Nephron progenitor cell (in vitro differentiated cells): ENCODE measurements at places on chromosomes 1 and 21.
A peak's percentile ranks its signal among the peaks of the same experiment; 100 is the strongest.

- H3K4me3 ChIP-seq = peak overlapping the region; percentile 35
- peak; percentile 45 for DNase-seq
- H3K27ac ChIP-seq = peak overlapping the region; percentile 99
- peaks cover 7% of the 10 kb centered on the region for H3K27me3 ChIP-seq
- peaks cover 80% of the 10 kb centered on the region for H3K4me1 ChIP-seq
Measured at GRCh38 chr1:53296117-53296749, 31.6 kb downstream of the LRP8 start.

DNA sequence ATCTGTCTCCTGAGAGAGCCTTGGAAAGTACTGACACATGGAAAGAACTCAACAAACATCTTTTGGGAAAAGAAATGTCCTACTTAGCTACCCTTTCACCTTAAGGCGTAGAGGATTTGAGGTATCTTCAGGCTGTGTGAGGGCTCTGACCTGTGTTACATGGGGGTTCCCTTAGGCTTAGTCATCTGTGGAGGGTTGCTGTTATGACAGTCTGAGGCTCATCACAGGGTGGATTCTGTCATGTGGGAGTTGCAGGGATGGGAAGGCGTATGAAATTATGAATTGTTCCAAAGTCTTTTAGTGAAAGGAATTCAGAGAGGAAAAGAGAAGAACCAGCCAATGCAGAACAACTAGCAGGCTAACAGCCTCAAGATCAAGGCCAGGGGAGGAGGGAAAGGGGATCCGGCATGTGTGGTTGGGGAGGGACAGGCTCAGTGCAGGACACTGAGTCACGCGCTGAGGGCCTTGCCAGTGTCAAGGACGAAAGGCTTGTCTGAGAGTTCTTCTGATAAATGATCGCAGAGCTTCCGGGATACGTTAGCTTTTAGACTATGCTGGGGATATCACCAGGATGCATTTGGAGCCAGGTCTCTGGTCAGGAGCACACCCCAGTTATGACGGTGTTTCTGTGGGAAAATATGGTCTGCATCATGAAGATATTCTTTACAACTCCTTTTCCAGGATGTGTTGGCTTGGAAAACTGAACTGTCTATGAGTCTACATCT, 24.6 kb upstream of the PLA2G2C start:
- H3K4me1 ChIP-seq = peaks cover 18% of the 10 kb centered on the region
- DNase-seq = no peak
- H3K27me3 ChIP-seq = peaks cover 50% of the 10 kb centered on the region
- no peak overlapping the region for H3K27ac ChIP-seq

DNA sequence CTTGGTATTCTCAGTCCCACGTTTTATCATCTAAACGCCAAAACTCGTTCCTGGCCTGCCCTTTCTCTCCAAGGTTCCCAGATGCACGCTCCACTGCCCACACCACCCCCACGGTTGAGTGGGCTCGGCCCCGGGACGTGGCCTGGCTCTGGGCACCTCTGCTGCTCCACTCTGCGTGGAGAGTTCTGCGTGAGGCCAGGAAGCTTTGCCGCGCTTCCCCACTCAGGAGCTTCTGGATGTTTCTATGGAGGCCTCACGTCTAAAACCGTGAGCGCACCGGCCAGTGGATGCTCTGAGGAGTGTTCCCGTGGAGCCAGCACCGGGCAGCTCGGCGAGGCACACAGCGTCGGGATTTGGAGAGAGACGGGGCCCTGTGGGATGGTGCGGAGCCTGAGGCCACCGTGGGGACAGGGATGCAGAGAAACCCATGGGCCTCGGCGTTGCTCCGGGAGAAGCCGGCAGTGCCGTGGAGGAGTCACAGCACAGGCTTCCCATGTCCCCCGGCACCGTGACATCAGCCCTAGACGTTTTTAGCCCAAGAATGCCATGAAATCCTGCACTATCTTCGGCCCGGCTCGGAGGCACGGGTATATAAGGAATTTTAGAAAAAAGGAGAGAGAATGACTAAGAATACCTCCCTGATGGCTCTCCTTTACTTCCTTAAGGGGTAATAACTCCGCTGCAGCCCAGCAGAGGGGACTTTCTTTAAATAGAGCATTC, 125.9 kb downstream of the PRDM16 start:
- H3K27me3 ChIP-seq = peaks cover 35% of the 10 kb centered on the region
- peaks cover 58% of the 10 kb centered on the region for H3K4me1 ChIP-seq
- H3K36me3 ChIP-seq = no peaks in the 10 kb centered on the region
- DNase-seq = no peak

DNA sequence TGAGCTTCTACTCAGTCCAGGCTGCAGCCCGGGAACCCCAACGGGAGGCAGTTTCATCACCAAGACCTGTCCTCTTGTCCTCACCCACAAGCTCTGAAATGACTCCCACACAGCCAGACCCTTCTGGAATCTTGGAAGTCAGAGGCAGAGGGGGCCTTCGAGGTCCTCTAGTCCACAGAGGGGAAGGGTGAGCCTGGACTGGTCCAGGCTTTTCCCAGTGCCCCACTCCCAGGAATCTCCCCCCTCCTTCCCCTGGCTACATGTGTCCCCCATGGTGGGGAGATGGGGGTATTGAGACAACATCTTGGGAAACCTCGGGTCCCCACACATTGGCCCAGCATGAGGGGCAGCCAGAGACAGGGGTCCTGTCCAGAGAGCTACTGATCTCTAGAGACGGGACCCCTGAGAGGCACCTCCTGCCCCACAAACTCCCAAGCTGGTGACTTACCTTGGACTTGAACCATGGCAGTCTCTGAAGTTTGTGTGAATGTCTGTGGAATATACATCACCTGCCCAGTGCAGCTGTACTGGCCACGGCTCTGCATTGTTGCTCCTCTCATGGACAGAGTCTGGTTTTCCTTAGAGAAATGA, 19.4 kb upstream of the SLAMF9 start:
- no peak overlapping the region for H3K4me3 ChIP-seq
- no peak overlapping the region for H3K27ac ChIP-seq
- DNase-seq = no peak
- no peaks in the 10 kb centered on the region for H3K36me3 ChIP-seq

DNA sequence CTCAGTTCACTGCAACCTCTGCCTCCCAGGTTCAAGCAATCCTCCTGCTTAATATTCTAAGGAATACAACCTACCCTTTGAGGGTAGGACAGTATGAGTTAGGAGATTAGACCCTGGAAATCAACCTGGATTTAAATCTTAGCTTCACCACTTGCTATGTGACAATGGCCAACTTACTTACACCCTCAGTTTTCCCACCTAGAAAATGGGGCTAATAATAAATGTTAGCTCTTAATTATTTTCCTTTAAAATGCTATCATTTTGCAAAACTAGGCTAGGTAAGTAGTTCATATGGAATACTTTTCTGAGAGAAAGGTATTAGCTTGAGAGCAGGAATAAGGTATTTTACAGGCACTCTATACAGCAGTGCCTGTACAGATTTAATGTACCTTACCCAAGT, 110.8 kb downstream of the PHTF1 start:
- no peak overlapping the region for H3K4me3 ChIP-seq
- no peak overlapping the region for H3K27ac ChIP-seq
- H3K4me1 ChIP-seq = no peaks in the 10 kb centered on the region
- H3K27me3 ChIP-seq = no peaks in the 10 kb centered on the region

DNA sequence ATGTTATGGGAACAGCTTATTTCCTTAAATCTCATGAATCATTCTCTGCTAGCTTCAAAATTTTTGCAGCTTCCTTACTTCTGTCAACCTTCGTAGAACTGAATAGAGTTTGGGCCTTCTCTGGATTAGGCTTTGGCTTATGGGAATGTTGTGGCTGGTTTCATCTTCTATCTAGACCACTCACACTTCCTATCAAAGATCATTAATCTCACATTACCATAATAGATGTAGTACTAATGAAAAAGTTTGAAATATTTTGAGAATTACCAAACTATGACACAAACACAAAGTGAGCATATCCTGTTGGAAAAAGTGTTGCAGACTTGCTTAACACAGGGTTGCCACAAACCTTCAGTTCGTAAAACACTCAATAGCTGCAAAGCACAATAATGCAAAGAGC, 30.3 kb downstream of the ASPM start:
- no peaks in the 10 kb centered on the region for H3K27me3 ChIP-seq
- no peak overlapping the region for H3K4me3 ChIP-seq
- H3K4me1 ChIP-seq = no peaks in the 10 kb centered on the region

DNA sequence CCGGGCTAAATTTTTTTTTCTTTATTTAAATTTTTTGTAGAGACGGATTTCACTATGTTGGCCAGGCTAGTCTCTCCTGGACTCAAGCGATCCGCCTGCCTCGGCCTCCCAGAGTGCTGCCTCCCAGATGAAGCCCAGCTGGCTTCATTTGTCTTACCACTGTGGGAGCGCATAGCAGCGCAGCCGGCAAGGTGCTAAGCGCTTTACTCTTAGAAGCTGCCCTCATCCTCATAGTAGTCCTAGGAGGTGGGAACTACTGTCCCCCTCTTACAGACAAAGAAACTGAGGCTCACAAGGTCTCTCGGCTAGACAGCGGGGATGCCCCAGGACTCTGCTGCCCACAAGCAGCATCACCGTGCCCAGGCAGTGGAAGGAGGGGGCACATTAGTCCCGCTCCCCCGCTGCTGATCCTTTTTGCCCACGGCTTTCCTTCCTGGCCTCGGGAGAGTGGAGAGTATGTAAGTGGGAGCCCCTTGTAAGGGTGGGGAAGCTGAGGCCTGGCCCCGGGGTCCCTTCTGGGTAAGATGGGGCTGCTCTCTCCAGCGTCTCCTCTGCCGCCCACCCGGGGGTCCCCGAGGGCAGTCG, 726 bp downstream of the TMEM54 start:
- no peaks in the 10 kb centered on the region for H3K36me3 ChIP-seq
- H3K27me3 ChIP-seq = peaks cover 67% of the 10 kb centered on the region
- no peak for DNase-seq
- peak overlapping the region; percentile 74 for H3K4me3 ChIP-seq
- no peak overlapping the region for H3K27ac ChIP-seq
- H3K4me1 ChIP-seq = peaks cover 9% of the 10 kb centered on the region

GRCh38 chr1:228453022-228453560, 34.1 kb upstream of the RNF187 start:
- H3K4me3 ChIP-seq = peak overlapping the region; percentile 8
- H3K27ac ChIP-seq = peak overlapping the region; percentile 92
- peaks cover 58% of the 10 kb centered on the region for H3K4me1 ChIP-seq
- peaks cover 2% of the 10 kb centered on the region for H3K27me3 ChIP-seq
- DNase-seq = no peak

DNA sequence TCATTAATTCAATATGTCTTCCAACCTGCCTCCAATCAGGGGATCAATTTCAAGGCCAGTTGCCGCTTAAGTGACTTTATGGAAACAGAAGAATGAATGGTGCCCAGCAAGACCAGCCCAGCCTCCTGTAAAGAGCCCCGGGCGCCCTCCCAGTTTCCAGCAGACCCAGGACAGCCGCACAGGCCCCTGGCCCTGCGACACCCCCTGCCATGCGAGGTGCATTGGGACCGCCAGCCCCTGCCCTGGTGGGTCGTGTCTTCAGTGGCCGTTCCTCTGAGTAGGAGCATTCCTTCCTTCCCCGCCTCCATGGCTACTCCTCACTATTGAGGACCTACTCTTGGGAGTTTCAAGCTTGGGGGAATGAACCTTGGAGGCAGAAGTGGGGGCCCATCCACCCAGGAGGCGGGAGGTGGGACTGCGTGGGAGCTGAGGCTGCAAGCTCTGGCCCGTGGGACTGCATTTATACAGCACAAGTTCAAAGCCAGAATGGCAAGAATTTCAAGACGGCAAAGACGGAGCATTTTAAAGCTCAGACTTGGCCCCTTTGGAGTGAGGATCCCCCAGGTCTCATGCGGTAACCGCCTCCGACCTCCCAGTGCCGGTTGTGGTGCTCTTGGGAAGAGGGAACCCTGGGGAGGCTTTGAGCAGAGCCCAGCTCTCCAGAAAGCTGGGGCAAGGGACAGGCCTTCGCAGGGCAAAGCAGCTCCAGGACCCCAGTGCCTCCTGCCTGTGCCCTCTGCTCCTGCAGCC, 73.1 kb upstream of the ACTRT2 start:
- H3K4me1 ChIP-seq = no peaks in the 10 kb centered on the region
- no peaks in the 10 kb centered on the region for H3K36me3 ChIP-seq
- H3K27me3 ChIP-seq = no peaks in the 10 kb centered on the region
- no peak overlapping the region for H3K27ac ChIP-seq

- peaks cover 16% of the 10 kb centered on the region for H3K27me3 ChIP-seq
- H3K4me1 ChIP-seq = peaks cover 5% of the 10 kb centered on the region
- no peak overlapping the region for H3K4me3 ChIP-seq
- no peak for DNase-seq
Measured at GRCh38 chr1:66723985-66724384, 28.3 kb upstream of the DYNLT5 start.

DNA sequence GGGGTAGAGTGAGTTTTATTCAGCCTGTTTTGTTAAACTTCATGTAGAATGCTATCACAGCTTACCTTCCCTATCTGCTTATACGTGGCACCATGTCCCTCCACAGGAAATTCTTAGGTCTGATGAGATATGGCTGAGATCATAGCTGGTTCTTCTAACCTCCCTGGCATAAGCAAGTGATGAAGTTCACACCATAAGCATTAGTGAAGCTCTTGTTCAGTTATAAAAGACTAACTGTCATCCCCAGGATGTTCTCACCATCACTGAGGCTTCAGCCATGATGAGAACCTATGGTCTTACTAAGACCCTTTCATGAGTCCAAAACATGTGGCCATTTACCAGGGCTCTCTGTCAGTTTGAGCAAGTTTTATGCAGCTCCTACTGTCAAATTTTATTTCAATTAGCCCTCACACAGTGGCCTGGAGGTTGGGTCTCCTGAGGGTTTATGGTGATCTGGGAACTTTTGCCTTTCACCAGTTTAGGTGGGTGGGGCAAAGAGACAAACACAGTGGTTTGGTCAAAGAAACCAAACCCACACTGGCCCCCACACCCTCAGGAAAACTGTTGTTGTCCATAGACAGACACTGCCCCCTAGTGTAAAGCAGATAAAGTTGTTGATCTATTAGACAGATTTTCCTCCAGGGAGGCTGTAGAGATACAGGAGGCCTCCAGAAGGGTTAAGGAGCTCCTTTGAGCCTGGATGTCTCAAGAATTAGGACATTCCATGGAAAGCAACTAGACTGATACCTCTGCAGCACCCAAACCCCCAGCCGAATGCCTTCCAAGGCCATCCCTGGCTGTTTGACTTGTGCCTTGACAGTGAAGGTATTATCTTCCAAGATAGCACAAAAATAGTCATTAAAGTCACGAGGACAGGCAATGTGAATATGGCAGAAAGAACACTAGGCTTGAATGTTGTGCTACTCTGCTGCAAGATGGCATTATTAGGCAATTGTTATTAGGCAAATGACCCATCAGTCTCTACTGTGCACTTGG, 5.0 kb downstream of the SLC22A15 start:
- peaks cover 9% of the 10 kb centered on the region for H3K27me3 ChIP-seq
- H3K4me1 ChIP-seq = peaks cover 9% of the 10 kb centered on the region
- H3K36me3 ChIP-seq = no peaks in the 10 kb centered on the region
- peak; percentile 39 for DNase-seq
- no peak overlapping the region for H3K4me3 ChIP-seq
- no peak overlapping the region for H3K27ac ChIP-seq

- H3K4me3 ChIP-seq = no peak overlapping the region
- peaks cover 21% of the 10 kb centered on the region for H3K4me1 ChIP-seq
- no peak for DNase-seq
- H3K27me3 ChIP-seq = peaks cover 80% of the 10 kb centered on the region
- H3K27ac ChIP-seq = no peak overlapping the region
Measured at GRCh38 chr1:236688705-236689104, 2.4 kb downstream of the ACTN2 start.

DNA sequence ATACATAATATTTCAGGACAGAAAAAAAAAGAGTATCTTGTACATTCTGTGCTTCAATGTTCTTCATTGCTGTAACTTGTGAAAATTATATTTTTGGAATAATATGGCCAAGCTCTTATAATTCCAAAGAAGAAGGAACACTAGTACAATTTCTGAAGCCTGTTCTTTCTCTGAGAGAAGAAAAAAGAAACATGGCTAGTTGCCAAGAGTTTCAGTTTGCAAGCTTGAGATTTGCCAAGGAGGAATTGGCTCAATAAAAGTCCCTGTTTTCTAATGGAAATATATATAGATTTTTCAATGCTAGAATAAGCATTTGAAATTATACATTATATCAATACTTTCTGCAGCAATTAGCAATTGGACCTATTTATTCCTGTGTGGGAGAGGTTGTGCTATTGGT, 285.2 kb upstream of the NEGR1 start:
- H3K4me1 ChIP-seq = no peaks in the 10 kb centered on the region
- DNase-seq = no peak
- no peak overlapping the region for H3K27ac ChIP-seq
